ENCODE measurements at places on chromosomes 12 and 14. TPM values are rescaled to one million over a fixed set of nuclear protein-coding genes. Genes with fewer than 3 reads are reported as not detected.
A peak's percentile ranks its signal among the peaks of the same experiment; 100 is the strongest.

DNA sequence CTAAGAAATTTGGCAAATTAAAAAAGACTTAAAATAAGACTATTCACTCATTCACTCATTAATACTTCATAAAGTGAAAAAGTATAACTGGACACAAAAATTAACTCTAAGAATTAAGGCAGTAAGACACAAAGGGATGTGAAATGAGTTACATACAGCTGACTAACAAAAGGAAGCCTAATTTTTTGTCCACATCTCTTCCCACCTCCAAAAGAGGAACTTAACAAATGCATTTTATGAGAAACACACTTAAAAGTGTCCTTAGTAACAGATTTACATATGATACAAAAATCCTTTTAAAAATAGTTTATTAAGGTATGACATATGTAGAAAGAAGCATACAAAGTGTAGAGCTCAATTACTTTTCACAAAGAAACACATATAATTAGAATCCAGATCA lies 88.9 kb downstream of the NUMB start:
- no peak for DNase-seq

GRCh38 chr14:83071888-83072501 lies 1538.3 kb upstream of the SEL1L start:
- no peak for DNase-seq

DNA sequence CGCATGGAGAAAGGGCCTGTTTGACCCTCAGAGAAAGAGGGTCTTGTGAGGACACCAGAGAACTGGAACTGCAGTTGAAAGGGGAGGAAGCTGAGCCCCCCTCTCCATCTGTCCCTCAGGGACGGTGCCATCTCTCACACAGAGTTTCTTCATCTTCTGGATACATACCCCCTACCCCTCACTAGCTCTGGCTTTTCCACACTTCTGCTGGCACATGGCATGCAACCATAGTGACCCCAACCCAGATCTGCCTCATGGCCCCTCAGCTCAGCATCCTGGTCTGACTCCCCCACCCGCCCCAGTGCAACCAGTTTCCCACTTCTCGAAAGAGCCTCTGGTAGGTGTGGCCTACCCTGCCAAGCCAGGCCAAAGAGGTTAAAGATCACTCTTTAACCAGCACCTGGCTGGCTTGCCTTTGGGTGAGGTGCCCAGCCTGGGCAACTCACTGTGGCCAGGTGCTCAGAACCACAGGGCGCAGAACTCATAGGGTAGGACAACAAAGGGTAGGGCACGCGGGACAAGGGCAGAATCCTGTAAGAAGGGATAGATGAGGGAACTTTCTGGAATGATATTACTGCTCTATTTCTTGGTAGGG lies 25.8 kb downstream of the GALNT16 start:
- no peak for DNase-seq

- DNase-seq, result no peak
These were observed 21.0 kb upstream of the MIA2 start for GRCh38 chr14:39212693-39213092.

DNA sequence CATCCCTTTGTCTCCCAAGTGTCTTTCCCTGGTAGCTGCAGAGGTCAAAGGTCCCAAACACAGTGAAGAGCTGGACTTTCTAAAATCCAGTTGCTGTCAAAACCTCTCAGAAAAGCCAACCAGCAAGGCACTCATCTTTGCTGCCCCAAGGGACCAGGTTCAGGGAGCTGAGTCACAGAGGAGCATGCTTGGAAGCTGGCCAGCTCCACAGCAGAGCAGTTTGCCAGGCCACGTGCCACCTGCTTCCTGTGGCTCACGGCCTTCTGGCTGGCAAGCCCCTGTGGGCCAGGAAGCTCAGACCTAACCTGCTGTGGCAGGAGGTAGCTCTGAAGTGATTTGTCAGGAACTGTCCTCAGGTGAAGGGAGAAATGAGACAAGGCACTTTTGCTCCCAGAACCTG lies 3.6 kb downstream of the ISCU start:
- DNase-seq, result no peak

DNA sequence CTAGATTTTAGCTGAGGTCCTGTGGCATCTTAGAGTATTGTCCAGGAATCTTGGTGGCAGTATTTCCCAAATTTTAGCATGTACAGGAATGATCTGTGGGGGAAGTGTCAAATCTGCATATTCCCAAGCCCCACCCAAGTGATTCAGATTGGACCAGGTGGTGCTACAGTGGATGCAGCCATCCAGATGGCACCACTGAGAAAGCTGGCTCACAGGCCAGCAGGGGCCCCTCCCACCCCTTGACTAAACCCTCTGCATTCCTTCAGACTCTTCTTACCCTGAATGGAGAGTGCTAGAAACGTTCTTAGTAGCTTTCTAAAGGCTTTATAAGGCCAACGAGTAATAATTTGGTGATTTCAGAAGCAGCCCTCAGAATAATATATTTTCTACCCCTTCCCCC lies 255.2 kb downstream of the NRXN3 start:
- no peak for DNase-seq

GRCh38 chr14:95901054-95901453 lies 24.4 kb downstream of the TUNAR start:
- no peak for DNase-seq

GRCh38 chr12:106840243-106840642 lies 65.8 kb downstream of the RIC8B start:
- peak; percentile 30 for DNase-seq

DNA sequence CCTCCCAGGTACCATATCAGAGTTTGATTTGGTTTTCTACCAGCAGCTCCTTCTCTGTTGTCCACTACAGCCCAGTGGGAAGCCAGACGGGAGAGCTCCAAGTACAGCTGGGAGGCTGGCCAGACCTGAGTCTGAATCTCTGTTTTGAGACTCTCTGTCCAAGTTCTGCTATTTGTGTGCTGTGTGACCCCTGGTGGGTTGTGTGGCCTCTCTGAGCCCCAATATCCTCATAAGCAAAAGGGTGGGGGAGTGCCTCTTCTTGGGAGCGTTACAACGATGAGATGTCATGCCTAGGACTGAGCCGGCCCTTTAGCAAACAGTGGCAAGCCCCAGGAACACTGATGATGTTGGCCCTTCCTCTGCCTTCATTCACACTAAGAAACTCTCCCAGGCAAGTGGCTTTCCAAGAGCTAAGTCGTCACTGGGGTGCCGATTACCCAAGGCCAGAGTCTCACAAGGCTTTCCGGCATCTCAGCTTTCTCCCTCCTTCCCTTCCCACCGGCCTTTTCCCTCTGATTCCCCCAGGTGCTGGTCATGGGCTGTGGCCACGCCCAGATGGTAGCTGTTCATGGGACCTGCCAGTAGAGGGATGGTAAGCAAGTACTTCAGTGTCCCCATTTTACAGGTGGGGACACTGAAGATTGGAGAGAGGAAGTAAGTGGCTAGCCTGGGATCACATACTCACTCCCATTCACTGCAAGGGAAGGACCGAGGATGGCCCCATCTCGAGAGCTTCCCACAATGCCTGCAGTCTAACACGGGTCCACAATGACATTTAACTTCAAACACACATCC lies 47.7 kb downstream of the BCL11B start:
- DNase-seq, result no peak

DNA sequence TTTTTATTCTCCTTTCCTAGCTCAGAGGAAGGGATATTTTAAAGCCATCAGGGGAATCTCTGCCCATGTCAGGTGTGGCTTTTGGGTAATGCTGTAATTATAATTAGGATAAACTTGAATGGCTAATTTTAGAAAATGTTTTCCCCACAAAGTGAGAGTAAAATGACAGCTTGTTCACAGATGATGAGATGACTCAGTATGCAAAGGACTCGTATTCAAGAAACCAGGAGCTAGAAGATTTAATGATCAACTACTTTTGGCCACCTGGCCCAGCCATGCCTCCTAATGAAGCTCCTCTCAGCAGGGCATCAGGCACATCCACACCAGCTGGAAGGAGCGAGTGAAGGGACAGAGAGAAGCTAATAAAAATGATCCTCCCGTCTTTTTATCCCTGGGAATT lies 29.0 kb upstream of the PLEKHG7 start:
- DNase-seq, result no peak

- no peak for DNase-seq
These were observed 16.1 kb upstream of the IFNG start for GRCh38 chr12:68175557-68176061.

- DNase-seq, result no peak
These were observed 29.8 kb downstream of the ITPK1 start for GRCh38 chr14:93085911-93086310.

The PLEKHD1 gene
- not detected for polyA plus RNA-seq

DNA sequence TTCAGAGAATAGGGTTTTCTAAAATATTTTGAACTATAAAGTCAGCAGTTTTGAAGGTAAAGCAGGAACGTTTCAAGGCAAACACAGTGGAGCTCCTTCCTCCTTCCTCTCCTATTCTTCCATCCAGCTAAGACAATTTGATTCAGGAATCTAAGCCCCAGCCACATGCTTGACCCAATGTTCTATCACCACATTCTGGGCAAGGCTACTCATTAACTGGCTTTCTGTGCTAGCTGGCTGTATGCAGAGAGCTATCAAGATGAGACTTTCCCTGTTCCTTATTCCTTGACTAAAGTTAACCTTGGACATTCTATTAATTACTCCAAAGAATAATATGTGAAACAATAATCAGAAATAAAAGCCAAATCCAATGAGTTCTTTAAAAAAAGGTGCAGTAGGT lies 266.9 kb downstream of the NOVA1 start:
- no peak for DNase-seq

- DNase-seq, result no peak
These were observed 39.8 kb upstream of the PTGDR start for GRCh38 chr14:52227619-52228222.

DNA sequence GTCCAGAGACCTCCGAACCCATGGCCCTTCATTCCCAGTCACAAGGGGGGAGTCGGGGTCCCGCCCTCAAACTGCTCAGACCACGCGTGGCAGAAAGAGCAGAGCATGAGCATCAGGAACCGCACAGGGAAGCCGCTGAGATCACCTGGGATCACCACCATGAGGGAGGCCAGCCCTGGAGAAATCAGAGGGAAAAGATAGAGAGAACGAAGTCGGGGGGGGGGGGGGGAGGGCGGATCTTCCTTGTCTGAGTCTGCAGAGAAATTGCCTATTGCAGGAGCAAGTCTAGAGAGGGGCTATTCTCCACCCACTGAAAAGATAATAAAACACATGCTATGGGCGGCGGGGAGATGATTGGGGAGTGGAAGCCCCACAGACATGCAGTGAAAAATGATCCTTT lies 884 bp upstream of the TMEM132C start:
- DNase-seq, result no peak

All from AG04450 (cell line).